Cardiac fibroblast (primary cell): ENCODE measurements at places on chromosomes 12 and 14.

- DNase-seq, result no peak
Observed at GRCh38 chr12:33115716-33116115, 219.1 kb upstream of the PKP2 start.

DNA sequence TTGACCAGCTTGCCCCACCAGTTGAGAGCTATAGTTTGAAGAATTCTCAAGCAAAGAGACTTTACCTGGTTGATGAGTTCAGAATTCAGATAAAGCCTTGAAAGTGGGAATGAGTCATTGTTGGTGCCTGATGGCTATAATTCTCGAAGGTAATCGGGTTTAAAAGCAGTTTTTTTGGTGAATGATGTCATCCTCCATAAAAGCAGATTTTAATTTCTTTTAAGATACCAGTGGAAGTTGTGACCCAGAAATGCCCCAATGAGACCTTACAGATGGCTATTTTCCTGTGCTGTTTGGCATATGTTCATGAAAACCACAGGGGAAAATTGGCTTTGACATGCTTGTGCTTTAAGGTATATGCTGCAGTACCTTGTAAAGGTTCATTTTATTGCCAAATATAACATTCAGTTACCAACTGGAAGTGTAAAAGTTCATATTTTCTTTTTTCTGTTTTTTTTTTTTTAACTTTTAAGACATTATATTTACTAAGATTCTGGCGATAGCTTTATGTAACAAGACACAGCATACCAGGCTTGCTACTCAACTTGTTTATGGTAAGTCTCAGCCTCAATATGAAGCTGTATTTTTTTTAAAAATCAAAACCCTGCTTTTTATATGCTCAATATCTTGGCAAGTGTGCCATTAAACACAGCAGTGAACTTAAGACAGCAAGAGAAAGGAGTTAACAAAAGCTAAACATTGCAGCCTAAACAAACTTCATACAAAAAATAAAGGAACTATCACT is 119.3 kb downstream of the LMNTD1 start:
- no peak for DNase-seq

- DNase-seq, result no peak
Observed at GRCh38 chr12:28645891-28646290, 455.6 kb downstream of the CCDC91 start.

GRCh38 chr12:16112612-16113560 is 164.6 kb downstream of the SLC15A5 start:
- no peak for DNase-seq

- DNase-seq, result no peak
Observed at GRCh38 chr12:83378186-83378727, 691.6 kb downstream of the TMTC2 start.

- no peak for DNase-seq
Observed at GRCh38 chr12:24088751-24089509, 139.5 kb upstream of the SOX5 start.

- DNase-seq, result peak; percentile 5
Observed at GRCh38 chr12:128259556-128260070, 7.4 kb upstream of the TMEM132C start.

DNA sequence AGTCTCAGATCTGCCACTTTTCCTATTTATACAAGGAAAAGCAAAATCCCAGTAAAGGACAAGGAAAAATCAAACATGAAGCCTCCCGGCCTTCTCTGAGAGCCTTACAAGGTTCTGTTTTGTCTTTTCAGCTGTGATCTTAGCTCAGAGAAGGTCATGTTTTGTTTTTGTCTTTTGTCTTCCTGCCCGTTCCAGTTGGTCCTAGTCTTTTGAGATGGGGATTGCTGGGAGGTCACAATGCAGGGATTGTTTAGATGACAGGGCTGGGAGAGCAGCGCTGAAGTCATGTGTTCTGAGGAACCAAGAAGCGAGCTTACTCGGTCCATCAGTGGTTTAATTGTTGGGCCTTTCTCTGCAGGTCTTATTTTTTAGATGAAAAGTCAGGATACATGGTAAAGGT is 6.0 kb downstream of the PLEKHH1 start:
- DNase-seq, result no peak

- no peak for DNase-seq
Observed at GRCh38 chr12:79643821-79644220, 46.9 kb downstream of the PAWR start.

DNA sequence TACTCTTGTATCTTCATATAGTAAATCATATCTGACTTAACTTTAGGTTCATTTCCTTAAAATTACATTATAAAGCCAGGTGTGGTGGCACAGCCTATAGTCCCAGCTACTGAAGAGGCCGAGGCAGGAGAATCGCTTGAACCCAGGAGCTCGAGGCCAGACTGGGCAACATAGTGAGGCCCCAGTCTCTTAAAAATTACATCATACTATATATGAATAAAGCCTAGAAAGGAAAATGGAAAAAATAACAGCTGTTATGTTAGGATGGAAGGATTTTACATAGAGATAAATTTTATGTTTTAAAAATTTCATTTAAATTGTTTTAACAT is 4.2 kb downstream of the HECTD1 start:
- no peak for DNase-seq

GRCh38 chr14:22151121-22151520 is 437.9 kb downstream of the DAD1 start:
- no peak for DNase-seq

DNA sequence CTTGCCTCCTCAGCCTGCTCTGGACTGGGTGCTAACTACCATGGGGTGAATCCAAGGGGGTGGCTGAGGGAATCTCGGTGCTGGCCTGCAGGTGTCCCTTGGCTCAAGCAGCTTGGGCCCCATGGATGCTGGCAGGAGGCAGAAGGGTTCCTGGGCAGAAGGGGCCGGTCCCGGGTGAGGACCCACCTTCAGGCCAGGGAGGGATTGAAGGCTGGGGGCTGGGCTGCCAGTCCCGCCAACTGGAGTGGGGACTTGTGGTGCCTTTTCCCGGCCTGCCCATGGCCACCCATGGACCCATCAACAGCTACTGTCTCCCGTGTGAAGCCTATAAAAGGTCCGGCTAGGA is 550.1 kb downstream of the SLC6A15 start:
- DNase-seq, result no peak

- DNase-seq, result no peak
Observed at GRCh38 chr12:118493962-118494361, 117.6 kb downstream of the SUDS3 start.

DNA sequence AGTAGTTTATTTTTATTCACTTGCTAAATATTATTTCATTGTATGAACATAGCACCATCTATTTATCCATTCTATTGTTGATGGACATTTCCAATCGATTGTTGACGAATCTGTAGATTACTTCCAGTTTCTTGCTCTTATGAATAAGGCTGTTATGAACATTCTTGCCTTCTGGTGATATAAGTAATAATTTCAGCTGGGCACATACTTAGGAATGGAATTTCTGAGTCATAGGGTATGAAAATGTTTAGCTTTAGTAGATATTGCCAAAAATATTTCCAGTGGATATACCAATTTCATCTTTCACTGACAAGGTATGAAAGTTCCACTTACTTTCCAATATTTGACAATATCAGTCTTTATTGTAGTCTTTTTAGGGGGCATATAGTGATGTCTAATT is 468.5 kb downstream of the ETNK1 start:
- DNase-seq, result peak; percentile 68

- peak; percentile 89 for DNase-seq
Observed at GRCh38 chr14:71686677-71687076, 245.6 kb upstream of the RGS6 start.

GRCh38 chr12:34607520-34608195 is 585.4 kb downstream of the ALG10 start:
- DNase-seq, result no peak

DNA sequence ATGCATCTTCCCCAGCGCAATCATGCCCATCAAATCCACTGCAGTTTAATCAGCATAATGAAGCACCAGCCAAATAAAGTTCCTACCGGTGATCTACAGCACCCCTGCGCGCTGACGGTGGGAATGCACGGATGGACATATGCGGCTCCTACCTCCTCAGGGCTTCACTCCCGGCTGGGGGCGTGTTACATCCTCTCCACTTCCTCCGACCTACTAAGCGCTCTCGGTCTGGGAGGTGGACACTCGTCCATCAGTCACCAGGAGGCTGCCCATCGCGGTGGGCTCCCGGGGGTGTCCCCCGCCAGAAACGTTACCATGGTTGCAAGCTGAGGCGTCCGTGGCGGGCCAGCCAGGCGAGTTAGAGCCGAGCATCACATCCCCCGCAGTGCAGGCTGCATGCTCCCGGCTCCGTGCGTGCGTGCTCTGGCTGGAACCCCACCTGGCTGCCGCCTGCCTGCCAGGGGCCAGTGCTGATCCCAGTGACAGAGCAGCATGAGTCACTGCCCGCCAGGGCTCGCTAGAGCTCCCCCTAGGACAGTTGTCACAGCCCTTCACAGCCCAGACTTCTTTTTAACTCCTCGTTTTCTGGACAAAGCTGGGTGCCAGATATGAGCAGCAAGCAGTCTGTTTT is 73.0 kb downstream of the CIT start:
- DNase-seq, result peak; percentile 56

DNA sequence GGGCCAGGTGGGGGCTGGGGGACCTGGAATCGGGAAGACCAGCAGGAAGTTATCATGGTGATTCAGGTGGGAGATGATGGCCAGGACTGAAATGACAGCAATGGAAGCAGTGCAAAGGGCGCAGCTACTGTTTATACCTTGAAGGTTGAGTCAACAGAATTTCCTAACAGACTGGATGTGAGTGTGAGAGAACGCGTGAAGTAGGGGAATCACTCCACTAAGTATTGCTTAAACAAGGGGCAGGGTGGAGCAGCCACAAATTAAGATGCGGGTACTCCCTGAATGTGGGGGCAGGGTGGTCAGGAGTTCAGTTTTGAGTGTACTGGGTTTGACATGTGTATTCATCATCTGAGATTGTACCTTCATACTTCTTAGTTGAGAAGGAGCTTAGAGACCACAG is 45.1 kb downstream of the MYF5 start:
- no peak for DNase-seq

GRCh38 chr14:93055651-93056115 is 60.0 kb downstream of the ITPK1 start:
- DNase-seq, result no peak

DNA sequence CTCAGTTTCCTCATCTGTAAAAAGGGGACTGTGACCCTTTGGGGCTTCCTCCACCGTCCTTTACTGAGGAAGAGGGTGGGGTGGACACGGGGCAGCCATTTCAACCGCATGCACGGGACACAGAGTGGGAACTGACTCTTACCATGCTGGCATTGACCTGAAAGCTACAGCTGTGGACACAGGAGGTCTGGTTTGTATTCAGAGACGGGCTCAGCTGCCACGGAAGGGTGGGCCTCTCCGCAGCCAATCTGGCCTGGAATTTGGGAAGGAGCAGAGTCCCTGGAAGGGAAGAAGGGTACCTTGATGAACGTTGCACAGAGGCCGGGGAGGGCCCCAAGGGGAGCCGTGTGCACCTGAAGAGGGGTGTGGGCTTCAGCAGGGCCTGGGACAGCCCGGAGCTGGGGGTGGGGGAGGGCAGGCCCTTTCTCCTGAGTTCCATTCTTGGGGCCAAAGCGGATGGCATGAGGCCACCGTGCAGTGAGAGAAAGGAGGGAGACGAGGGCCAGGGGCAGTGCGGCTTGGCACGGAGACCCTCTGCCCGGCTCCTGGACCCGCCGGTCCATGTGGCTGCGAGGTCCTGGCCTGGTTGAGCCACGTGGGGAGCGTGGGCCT is 14.5 kb downstream of the TNFAIP2 start:
- DNase-seq, result no peak

GRCh38 chr14:82520765-82521164 is 987.1 kb upstream of the SEL1L start:
- no peak for DNase-seq

GRCh38 chr12:105775343-105775742 is 363.4 kb downstream of the NUAK1 start:
- peak; percentile 72 for DNase-seq

- no peak for DNase-seq
Observed at GRCh38 chr12:61798778-61799177, 461.4 kb upstream of the USP15 start.

GRCh38 chr12:87082756-87083155 is 826.6 kb upstream of the MGAT4C start:
- DNase-seq, result no peak
